Stimulated activated CD8-positive, alpha-beta memory T cell treated with anti-CD3 and anti-CD28 coated beads, Interleukin-2, amount 100 ng/mL, for 48 hours (primary cell): ENCODE measurements at places on chromosomes 11 and 22.

GRCh38 chr11:86663761-86664160 lies 8.7 kb downstream of the ME3 start:
- no peak for DNase-seq

GRCh38 chr11:40825201-40825834 lies 634.1 kb downstream of the LRRC4C start:
- DNase-seq = no peak

GRCh38 chr11:19557720-19558140 lies 154.9 kb upstream of the NAV2 start:
- peak; percentile 62 for DNase-seq

DNA sequence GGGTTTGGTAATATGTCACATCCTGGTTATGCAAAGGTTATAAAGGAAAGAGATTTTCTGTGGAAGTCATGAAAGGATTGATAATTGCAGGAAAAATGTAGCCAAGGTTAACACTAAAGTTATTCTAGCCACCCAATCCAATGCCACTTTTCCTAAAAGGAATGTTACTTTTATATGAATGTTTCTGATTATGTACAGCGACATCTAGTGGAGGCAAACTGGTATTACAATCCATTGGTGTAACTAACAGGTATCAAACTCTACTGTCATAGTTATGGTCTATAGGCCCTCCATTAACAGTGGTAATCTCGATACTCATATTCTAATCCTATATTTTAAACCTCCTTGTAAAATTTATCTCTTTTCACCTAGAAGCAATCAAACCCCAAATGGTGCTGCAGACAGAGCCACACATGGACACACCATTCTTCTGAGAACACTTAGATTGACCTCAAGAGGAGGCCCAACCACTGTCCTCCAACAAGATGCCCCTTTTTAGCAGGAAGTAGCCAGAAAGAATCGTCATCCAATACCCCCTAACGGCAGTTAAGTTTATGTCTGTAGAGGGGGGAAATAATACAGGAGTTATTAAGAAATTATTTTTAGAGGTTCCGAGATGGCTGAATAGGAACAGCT lies 74.9 kb upstream of the RAG2 start:
- DNase-seq = no peak

GRCh38 chr11:2989006-2989405 lies 3.1 kb downstream of the NAP1L4 start:
- DNase-seq = no peak

DNA sequence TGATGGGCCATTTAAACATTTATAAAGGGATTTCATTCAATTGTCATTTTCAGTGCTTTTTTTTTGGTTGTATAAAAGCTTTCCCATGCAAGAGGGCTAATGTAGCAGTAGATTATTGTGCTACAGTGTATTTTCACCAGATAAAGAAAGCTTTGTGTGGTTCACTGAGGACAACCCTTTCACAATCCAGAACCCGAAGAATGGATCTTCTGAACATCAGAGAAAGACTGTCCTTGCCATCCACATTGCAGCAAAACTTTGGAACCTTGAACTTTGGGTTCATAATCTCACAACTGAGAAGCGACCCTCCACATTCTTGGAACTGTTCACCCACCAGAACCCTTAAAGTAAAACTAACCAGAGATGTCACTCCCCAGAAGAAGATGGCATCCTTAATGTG lies 9.3 kb downstream of the APOBEC3H start:
- DNase-seq = no peak

DNA sequence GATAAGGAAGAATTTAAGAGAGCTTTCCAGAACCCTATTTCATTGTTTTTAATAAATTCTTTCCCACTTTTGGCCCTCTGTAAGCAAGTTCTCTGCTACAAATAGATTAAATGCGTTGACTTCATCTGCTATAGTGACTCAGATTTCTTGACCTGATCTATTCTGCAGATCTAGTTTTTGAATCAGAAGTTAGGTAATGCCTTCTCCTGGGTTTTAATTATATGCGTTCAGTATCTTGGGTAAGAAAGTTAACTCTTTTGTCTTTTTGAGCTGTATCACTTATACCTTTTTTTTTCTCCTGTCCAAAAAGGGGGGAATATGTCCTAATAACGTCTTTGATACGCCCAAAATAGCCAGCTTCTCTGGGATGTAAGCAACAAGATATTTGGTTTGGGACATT lies 2.4 kb upstream of the HEPHL1 start:
- DNase-seq = no peak

GRCh38 chr11:124674571-124674970 lies 867 bp downstream of the SPA17 start:
- no peak for DNase-seq

- no peak for DNase-seq
These were observed 682 bp downstream of the PGAP2 start for GRCh38 chr11:3808861-3809623.
